ENCODE measurements at places on chromosomes 7 and 10.

DNA sequence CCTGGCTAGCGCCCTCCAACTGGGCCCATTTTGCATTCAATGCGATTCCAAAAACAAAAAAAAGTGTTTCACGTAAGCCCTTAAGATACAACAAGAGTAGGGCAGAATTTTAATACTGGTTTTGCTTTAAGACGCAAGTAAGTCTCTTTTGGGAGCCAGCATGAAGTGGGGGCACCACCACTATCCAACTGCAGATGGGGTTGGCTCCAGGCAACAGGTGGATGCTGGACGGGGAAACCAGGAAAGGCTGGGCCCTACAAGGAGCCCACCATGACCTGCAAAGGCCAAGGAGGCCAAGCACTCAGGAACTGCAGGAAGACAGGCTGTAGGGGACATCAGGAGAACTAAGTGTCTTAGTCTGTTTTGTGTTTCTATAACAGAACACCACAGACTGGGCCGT, 86.5 kb upstream of the INSIG1 start:
- DNase-seq: no peak

GRCh38 chr7:126791306-126791705, 461.4 kb downstream of the GRM8 start:
- DNase-seq: no peak

DNA sequence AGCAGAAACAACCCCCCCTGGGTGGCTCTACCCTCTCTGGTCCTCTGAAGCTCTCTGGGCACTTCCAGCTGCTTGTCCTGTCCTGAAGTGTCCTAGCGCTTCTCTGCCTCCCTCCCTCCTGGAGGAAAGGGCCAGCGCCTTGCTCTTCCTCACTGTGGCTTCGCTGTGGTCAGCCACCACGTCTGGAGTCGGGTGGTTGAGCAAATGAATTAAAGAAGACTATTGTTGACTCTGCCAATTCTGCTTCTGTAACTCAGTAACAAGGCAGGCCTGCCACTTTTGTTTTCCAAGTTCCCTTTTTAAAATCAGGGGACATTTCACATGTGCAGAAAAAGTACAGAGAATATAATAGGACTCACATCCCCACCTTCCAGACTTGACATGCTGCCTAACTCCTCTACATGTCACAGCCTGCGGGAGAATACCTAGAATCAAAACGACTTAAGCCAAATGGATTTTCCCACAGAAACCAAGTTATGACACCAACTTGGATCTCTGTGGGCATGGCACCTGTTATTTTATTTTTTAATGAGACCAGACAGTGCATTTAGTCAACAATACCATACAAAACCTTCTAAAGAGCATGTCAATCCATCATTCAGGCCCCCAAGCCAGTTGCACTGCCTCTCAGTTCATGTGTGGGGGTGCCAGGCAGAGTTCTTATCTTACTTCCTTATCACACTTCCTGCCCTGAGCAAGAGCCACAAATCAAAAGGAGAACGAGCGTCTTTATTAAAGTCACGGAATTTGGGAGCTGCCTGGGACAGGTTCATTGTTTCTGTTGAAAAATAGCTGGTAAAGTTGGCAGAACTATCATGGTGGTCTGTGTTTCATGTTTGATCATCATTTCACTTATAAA, 6.8 kb downstream of the FFAR4 start:
- no peak for DNase-seq

- DNase-seq: no peak
Observed at GRCh38 chr7:85612514-85612913, 425.7 kb upstream of the SEMA3D start.

DNA sequence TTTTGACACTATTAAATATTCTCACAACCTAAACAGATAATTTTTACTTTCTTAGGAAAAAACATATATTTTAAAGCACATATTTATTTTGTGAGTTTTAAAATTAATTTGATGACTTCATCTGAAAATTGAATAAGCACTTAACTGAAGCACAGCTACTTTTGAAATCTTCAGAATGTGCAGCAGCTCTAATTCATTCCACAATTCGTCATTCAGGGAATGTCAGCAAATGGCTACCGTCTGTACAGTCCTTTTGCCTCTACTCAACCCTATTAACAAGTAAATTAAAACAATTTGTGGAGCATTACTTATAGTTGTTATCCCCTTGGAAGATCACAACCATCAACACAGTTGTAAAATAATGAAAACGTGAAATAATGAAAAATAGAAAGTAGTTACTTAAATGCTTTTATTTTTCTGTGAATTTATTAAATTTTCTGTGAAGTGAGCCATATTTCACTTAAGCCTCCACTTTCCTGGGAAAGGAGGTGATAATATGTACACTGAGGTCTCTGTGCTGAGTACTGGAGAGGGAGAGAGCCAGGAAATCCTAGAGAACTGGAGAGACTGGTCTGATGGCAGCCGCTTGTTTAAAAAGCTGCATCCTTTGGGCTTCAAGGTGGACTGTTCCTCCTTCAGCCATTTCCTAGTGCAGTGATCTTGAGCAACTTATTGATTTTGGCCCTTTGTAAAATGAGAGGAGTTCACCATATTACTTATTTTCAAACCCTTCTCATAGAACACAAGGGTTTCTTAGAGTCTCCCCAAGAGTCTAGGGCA, 70.6 kb downstream of the REEP3 start:
- no peak for DNase-seq

- no peak for DNase-seq
Observed at GRCh38 chr7:152423991-152424347, 11.8 kb downstream of the KMT2C start.

DNA sequence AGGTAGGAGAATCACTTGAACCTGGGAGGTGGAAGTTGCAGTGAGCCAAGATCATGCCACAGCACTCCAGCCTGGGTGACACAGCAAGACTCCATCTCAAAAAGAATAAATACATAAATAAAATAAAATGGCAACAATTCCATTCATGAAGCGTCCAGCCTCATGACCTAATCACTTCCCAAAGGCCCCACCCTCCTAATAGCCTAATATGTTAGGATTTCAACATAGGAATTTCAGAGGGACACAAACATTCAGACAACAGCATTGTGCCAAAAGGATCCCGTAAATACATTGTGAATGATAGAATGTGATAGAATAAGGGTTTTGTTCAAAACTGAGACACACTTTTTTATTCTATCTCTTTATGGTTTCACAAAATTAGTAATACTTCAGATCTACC, 90.3 kb downstream of the FAM107B start:
- DNase-seq: no peak

- no peak for DNase-seq
Observed at GRCh38 chr10:107450056-107450455, 285.6 kb upstream of the SORCS1 start.

GRCh38 chr10:91023700-91024398, 103.0 kb upstream of the ANKRD1 start:
- no peak for DNase-seq

DNA sequence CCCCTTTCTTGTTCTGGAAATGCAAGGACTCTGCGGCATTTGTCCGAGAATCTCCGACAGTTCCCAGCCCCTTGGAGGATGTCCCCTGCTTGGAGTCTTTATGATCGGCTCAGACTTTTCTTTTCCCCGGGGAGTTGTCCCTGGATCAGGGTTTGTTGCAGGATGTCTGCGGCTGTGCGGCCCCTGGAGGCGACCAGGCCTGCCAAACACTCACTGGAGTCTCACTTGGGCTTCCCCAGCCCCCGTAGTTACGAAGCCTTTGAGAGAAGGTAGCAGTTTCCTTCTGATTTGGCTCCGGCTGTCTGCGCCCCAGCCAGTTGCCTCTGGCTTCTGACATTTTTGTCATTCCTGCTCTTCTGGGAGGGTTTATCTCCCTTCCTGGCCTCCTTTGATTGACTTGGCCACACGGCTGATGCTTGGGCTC, 16.1 kb downstream of the COL26A1 start:
- DNase-seq: no peak

DNA sequence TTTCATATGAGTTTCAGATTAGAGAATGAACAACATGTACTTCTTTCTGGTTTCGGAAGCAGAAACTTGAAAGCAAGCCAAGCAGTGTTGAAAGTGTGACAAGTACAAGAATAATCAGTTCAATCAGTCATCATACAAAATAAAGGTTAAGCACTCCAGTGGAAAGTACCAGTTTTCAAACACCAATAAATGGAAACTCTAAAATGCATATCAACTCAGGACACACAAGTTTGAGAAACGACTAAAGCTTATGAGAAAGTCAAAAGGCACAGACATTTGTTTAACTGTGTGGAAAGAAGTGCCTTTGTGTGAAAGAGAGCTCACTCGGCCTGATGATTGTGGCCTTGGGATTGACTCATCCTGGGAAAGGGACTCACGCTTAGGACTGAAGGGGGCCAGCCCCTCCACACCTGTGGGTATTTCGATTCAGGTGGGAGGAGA, 60.6 kb upstream of the AKR1C1 start:
- DNase-seq: no peak

GRCh38 chr7:105187302-105188169, 173.5 kb downstream of the KMT2E start:
- no peak for DNase-seq

DNA sequence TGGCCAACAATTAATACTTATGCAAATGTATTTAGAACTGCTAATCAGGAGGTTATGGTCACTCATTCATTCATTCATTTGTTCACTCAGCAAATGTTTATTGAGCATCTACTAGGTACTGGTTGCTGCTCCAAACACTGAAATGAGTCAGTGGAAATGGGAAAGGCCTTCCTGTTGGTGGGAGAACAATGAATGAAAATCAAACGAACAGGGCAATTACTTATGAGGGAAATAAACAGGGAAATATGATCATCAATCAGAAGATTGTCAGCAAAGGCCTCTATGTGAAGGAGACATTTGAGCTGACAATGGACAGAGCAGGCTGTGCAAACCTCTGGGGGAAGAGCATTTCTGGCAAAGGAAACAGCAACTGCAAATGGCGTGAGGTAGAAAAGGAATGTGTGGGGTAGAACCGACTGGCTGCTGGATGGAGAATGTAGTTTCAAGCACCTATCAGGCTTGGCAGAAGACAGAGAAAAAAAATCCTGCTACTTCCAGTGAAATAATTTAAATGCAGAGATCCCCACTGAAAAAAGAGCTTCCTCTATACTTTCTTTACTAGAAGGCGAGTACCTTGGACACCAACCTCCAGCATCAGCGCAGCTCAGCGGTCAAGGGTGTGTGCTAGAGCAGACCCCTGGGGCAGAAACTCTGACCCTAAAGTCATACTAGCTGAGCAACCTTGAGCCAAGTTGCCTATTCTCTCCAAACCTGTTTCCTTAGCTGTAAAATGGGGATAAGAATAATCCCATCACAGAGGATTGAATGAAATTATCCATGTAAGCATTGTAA, 108.8 kb upstream of the EEPD1 start:
- DNase-seq: no peak

DNA sequence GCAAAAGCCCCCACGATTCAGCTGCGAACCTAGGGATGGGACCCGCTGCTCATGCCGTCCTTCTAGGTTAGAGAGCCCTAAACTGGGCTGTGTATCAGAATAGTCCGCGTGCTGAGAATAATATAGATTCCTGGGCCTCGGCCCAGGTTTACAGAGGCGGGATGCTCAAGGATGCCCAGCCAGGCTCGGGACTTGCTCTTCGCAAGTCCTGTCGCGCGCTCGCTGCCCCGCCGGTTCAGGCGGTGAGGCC, 266 bp upstream of the STMP1 start:
- DNase-seq: no peak

DNA sequence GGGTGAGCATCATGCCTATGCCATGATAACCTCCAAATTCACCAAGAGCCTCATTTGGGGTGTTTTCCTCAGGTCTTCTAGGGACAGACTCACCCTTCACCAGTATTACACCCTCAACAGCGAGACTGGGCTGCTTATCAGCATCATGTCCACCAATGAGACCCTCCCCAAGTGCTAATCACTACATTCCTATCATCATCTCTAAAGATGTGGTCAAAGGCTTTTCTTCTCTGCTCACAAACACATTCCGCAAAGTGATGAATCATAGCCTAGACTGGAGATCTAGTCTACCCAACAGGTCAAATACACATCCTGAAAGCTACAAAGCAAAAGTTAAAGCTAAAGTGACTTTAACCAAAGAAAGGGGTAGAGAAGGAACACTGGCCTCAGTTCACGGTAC, 75.3 kb upstream of the C7orf33 start:
- DNase-seq: no peak

DNA sequence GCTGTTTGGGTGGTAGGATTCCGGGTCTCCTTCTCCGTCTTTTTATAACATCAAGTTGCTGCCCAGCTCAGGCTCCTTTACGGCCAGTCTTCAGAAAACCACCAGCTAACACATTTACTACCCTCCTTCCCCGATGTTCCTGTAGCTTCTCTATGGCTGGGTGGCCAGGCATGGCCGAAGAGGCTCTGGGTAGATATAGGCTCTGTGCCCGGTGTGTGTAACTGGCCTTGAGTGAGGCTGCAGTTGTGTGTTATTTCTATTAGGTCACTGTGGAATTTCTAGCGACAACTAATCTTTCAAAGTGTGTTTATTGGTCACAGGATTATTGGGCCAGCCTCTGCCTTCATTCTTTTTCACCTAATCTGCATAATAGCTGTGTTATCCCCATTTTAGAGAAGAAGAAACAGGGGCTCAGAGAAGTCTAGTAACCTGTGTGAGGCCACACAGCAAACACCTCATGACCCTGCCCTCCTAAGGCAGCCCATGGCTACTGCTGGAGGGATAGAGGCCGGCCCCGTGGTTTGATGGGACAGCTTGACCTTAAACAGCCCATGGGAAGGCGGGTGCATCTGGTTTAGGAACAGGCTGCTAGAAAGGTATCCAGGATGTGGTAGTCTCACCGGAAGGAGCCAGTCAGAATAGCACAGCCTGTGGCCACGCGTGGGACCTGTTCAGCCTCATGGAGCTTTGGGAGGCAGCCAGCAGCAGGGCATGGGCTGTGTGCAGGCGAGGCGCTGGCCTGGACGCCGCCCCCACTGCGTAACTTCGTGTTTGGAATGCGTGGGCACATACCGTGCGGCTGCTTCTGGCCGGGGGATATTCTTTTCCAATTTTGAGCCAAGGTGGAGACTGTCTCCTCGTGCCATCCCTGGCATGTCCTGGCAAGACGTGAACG, 29.7 kb downstream of the HTRA1 start:
- no peak for DNase-seq

GRCh38 chr10:113426181-113426877, 126.5 kb upstream of the HABP2 start:
- no peak for DNase-seq

- DNase-seq: no peak
Observed at GRCh38 chr7:40492946-40493345, 358.1 kb downstream of the SUGCT start.

DNA sequence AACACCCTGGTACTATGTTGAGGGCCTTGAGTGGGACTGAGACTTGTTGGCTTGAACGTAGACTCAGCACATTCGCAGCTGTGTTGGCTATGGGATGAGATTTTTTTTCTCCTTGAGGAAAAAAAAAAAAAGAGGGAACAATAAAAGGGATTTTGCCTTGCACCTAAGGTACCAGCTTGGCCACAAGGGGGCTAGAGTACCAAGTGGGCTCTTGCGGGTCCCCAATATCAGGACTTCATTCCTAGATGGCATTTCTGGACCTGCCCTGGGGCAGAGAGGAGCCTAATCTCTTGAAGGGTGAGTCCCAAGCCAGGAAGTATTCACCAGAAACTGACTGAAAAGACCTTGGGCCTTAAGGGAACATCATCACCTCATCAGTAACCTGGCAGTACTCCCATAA, 1083.6 kb upstream of the PHF14 start:
- DNase-seq: no peak

GRCh38 chr10:30058570-30059132, 735 bp downstream of the JCAD start:
- DNase-seq: no peak

All from naive thymus-derived CD4-positive, alpha-beta T cell (primary cell).